ENCODE measurements at places on chromosomes 5 and 9. TPM values are rescaled to one million over a fixed set of nuclear protein-coding genes. Genes with fewer than 3 reads are reported as not detected.
A peak's percentile ranks its signal among the peaks of the same experiment; 100 is the strongest.

ZNF462 gene
- total RNA-seq: 5.0 TPM

DNA sequence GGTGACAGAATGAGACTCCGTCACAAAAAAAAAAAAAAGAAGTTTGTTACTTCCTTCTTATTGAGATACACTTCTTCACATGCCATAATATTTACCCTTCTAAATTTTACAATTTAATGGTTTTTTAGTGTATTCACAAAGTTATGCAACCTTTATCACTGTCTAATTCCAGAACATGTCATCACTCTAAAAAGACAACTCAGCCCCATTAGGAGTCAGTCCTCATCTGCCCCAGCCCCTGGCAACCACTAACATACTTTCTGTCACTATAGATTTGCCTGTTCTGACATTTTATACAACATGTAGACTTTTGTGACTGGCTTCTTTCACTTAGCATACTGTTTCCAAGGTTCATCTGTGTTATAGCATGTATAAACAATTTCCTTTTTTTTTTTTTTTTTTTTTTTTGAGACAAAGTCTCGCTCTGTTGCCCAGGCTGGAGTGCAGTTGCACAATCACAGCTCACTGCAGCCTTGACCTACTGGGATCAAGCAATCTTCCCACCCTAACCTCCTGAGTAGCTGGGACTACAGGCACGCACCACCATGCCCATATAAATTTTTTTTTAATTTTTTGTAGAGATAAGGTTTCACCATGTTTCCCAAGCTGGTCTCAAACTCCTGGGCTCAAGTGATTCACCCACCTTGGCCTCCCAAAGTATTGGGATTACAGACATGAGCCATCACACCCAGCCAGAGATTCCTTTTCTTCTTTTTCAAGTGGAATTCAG lies 18.0 kb downstream of the AQP3 start:
- no peak overlapping the region for H3K4me3 ChIP-seq
- H3K4me1 ChIP-seq: peaks cover 10% of the 10 kb centered on the region
- no peaks in the 10 kb centered on the region for H3K27me3 ChIP-seq
- H3K27ac ChIP-seq: no peak overlapping the region
- peak; percentile 35 for DNase-seq

GRCh38 chr5:14127587-14127986 lies 15.6 kb upstream of the TRIO start:
- H3K4me3 ChIP-seq: no peak overlapping the region
- H3K27ac ChIP-seq: no peak overlapping the region
- no peaks in the 10 kb centered on the region for H3K27me3 ChIP-seq
- no peaks in the 10 kb centered on the region for H3K4me1 ChIP-seq

- peak overlapping the region; percentile 37 for H3K27ac ChIP-seq
- H3K27me3 ChIP-seq: no peaks in the 10 kb centered on the region
- H3K36me3 ChIP-seq: no peaks in the 10 kb centered on the region
- H3K4me3 ChIP-seq: no peak overlapping the region
Observed at GRCh38 chr9:3962496-3962895, 337.4 kb downstream of the GLIS3 start.

GRCh38 chr5:168670881-168671575 lies 91.9 kb upstream of the PANK3 start:
- no peak overlapping the region for H3K4me3 ChIP-seq
- no peaks in the 10 kb centered on the region for H3K27me3 ChIP-seq
- H3K36me3 ChIP-seq: no peaks in the 10 kb centered on the region
- H3K4me1 ChIP-seq: no peaks in the 10 kb centered on the region
- DNase-seq: no peak

KIF20A gene
- total RNA-seq: 26.0 TPM

DNA sequence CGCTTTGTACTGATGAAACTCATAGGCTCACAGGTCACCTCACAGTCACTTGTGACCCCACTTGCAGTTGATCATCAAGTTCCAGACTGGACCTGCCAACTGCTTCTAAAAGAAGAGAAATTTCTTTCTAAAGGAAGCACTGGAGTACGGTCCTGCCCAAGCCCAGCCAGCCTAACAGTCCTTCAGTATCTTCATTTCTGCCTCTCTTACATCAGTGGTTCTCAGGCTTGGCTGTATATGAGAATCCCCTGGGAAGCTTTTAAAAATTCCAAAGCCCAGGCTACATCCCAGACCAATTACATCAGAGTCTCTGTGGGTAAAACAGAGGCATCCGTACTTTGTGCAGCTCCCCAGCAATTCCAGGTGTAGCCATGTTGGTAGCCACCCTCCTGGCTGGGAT lies 282.1 kb downstream of the NFIB start:
- DNase-seq: no peak
- peaks cover 6% of the 10 kb centered on the region for H3K27me3 ChIP-seq
- no peak overlapping the region for H3K27ac ChIP-seq
- no peaks in the 10 kb centered on the region for H3K36me3 ChIP-seq
- H3K4me3 ChIP-seq: no peak overlapping the region

DNA sequence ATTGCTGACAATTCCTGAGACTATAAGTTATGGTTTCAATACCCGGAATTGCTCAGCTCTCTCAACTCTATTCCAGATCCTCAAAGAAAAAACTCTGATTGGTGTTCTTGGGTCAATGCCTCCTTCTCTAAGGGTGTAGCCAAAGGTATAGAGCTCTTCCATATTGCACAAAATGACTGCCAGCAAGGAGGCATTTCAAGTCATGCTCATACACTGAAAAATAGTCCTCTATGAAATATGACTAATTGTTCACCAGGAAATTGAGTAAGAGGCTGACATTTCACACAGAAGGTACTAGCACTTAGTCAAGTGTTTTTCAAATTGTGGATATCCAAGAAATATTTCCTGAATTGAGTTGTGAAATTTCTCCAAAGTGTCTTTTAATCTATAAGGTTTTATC lies 111.1 kb upstream of the KLF9 start:
- H3K27me3 ChIP-seq: no peaks in the 10 kb centered on the region
- H3K27ac ChIP-seq: peak overlapping the region; percentile 9
- peaks cover 11% of the 10 kb centered on the region for H3K4me1 ChIP-seq
- no peak overlapping the region for H3K4me3 ChIP-seq
- H3K36me3 ChIP-seq: no peaks in the 10 kb centered on the region
- DNase-seq: peak; percentile 73

Measured in GM23248 (cell line).